ENCODE measurements at places on chromosomes 16 and 17. TPM values are rescaled to one million over a fixed set of nuclear protein-coding genes. Genes with fewer than 3 reads are reported as not detected.

Gene DOC2A
- total RNA-seq: 0.63 TPM

Gene PCGF2
- 14.3 TPM for total RNA-seq

Gene SLC47A1
- total RNA-seq: not detected

Gene DLG4
- total RNA-seq: 11.3 TPM

Gene ST6GALNAC1
- total RNA-seq: not detected

Gene TMEM98
- 23.8 TPM for total RNA-seq

Gene RHBDL3
- 0.03 TPM for total RNA-seq

Gene SLC5A11
- 0.06 TPM for total RNA-seq

DNA sequence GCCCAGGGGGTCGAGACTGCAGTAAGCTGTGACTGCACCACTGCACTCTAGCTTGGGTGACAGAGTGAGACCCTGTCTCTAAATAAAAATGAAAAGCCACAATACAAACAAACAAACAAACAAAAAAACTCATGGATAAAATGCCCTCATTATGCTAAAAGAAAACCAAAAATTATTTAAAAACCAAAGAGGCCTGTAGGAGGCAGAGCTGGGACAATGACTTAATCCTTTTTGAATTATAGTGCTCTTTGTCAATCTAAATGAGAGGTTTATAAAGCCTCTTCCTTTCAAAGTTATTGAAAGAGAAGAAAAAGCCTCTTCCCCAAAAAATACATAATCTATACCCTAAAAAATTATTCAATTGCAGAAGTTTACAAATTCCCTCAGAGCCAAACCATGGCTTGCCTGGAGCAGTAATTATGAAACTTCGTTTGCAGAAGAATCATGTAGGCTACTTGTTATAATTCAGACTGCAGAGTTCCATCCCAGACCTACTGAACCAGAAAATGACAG, 18.5 kb downstream of the CRLF3 start:
- no peak for DNase-seq

DNA sequence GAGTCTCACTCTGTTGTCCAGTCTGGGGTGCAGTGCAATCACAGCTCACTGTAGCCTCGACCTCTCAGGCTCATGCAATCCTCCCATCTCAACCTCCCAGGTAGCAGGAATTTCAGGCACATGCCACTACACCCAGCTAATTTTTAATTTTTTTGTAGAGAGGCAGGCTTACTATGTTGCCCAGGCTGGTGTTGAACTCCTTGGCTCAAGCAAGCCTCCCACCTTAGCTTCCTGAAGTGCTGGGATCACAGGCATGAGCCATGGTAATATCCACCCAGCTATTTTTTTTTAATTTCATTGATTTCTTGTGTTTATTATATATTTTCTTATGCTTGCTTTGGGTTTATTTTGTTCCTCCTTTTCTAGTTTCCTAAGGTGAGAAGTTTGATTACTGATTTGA, 33.9 kb upstream of the NACA2 start:
- DNase-seq: no peak

GRCh38 chr17:28878981-28879380, 18.6 kb downstream of the FLOT2 start:
- no peak for DNase-seq

- no peak for DNase-seq
Measured at GRCh38 chr16:89012622-89012995, 35.6 kb upstream of the CBFA2T3 start.

GRCh38 chr17:6064868-6065267, 5.3 kb upstream of the WSCD1 start:
- no peak for DNase-seq

- no peak for DNase-seq
Measured at GRCh38 chr16:29674188-29674587, 4.8 kb upstream of the QPRT start.

DNA sequence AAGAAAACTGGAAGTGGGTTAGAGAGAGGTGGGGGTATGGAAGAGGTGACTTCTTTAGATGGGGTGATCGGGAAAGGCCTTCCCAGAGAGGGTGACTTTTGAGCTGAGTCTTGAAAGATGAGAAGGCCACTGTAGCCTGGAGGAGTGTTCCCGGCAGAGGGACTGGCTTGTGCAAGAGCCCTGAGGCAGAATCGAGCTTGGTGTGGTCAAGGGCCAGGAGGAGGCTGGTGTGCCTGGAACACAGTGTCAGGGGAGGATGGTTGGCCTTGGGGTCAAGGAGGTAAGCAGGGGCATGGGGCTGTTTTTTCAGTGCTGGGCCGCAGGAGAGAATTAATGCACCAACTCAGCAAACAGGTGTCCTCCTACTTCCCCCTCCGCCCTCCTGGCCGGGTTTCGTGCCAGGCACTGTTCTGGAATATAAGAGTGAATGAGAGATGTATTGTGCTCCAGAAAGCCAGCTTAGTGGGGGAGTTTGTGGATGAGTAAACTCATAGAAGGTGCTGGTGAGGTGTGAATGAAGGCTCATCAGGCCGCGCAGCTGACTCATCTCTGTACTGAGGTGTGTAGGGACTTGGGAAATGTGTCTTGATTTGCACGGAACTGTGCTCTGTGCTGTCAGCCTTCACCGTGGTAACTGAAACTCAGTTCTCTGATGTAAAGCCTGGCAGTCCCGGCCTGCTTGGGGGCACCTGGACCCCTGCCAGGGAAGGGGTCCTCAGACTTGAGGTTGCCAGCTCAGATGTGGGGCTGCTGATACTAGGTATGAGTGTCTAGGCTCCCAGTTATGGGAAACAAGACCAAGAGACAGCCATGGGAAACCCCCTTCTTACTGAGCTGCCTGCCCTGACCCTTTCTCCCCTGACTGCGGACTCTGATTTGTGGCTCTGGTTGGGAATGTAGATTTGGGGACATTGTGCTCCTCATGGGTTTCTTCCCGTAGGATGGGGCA, 15.3 kb downstream of the KSR1 start:
- DNase-seq: peak; percentile 67

DNA sequence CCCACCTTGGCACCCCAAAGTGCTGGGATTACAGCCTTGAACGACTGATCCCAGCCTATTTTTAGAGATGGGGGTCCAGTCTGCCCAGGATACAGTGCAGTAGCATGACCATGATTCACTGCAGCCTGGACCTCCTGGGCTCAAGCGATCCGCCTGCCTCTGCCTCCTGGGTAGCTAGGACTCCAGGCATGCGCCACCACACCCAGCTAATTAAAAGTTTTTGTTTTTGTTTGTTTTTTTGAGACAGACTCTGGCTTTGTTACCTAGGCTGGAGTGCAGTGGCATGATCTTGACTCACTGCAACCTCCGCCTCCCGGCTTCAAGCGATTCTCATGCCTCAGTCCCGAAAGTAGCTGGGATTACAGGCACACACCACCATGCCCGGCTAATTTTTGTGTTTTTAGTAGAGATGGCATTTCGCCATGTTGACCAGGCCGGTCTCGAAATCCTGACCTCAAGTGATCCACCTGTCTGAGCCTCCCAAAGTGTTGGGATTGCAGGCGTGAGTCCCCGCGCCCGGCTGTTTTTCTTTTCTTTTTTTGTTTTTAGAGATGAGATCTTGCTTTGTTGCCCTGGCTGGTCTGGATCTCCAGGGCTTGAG, 2.3 kb upstream of the PAFAH1B1 start:
- no peak for DNase-seq

GRCh38 chr16:9854675-9855074, 327.6 kb downstream of the GRIN2A start:
- DNase-seq: peak; percentile 65

DNA sequence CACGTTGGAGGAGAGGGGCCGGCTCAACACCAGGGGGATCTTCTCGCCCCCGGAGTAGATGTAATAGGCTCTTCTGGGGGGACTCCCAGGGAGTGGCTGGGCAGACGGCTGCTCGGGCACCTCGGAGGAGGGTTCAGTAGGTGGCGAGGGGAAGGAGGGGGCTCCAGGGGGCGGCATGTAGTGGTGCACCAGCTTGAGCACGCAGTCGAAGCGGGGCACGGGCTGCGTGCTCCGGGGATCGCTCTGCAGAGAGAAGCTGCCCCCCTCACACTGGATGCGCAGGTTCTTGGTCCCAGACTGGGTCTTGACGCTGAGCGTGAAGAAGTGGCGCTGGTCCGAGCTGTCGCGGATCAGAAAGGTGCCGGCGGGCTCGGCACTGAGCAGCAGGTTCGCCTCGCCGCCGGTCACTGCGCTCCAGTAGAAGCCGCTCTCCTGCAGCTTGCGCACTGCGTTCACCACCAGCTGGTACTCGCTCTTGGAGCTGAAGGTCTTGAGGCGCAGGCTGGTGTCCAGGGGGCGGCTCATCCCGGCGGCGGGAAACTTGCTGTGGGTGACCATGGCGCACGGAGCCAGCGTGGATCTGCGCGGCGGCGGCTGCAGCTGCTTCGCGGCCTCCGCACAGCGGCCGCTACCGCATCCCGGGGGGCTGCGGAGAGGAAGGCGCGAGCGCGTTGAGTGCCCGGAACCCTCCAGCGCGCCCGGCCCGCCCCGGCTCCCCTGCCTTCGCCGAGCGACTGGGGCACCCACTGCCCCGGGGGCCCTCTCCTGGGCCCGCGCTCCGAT, 1.1 kb downstream of the SOCS3 start:
- no peak for DNase-seq

GRCh38 chr16:57638381-57638780, 10.0 kb downstream of the ADGRG1 start:
- no peak for DNase-seq

DNA sequence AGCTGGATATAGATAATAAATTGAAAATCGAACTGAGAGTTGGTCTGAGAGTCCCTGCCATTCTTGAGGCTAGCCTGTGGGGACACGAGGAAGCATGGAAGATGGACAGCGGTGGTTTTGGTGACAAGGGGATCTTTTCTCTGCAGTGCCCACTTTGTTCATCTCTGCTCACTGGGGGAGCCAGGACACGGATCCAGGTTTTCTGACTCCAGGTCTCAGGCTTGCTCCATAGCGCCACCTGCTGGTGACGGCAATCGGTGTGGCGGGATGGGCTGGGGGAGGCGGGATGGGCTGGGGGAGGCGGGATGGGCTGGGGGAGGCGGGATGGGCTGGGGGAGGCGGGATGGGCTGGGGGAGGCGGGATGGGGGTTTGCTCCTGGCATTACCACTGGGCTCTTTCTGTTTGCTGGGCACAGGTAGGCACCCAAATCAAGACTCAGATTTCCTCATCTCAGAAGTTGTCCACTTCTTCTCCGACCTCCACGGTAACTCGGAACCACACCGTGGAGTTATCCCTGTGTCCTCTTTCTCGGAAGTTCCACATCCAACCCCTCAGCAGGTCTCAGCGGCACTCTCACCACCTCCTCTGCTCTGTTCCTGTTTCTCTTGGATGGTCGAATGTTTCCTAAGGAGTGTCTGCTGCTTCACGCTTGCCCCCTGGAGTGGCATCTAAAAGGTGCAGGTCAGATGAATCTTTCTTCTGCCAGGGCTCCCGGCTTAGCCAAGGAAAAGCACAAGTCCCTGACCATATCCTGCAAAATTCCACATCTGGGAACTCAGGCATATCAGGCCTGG, 142.4 kb downstream of the CYLD start:
- DNase-seq: peak; percentile 43

GRCh38 chr17:40480501-40481003, 20.9 kb downstream of the TNS4 start:
- DNase-seq: peak; percentile 75
